ENCODE measurements at places on chromosomes 3 and 15.

GRCh38 chr3:119695480-119695879 is 7.3 kb upstream of the CFAP91 start:
- DNase-seq = no peak

- DNase-seq = no peak
Observed at GRCh38 chr3:57855281-57855680, 99.2 kb downstream of the SLMAP start.

DNA sequence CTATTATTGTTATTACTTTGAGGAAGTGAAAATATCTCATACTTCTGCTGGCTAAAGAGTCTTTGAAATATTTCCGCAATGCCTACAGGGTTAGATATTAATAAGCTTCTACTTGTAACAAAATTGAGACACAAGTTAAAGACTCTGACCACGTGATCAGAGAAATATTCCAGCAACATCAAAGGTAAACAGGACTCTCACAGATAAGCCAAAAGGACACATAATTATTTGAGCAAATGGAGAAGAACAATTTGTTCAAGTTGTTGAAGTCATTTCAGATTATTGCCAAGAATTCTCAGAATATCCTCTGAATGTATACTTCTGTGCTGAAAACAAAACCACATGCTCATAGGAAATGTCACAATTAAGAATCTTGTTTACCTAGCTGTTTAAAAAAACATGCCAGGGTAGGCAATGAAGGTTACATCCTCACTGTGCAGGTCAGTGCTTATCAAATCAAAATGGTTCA is 225.8 kb upstream of the ALCAM start:
- DNase-seq = no peak

DNA sequence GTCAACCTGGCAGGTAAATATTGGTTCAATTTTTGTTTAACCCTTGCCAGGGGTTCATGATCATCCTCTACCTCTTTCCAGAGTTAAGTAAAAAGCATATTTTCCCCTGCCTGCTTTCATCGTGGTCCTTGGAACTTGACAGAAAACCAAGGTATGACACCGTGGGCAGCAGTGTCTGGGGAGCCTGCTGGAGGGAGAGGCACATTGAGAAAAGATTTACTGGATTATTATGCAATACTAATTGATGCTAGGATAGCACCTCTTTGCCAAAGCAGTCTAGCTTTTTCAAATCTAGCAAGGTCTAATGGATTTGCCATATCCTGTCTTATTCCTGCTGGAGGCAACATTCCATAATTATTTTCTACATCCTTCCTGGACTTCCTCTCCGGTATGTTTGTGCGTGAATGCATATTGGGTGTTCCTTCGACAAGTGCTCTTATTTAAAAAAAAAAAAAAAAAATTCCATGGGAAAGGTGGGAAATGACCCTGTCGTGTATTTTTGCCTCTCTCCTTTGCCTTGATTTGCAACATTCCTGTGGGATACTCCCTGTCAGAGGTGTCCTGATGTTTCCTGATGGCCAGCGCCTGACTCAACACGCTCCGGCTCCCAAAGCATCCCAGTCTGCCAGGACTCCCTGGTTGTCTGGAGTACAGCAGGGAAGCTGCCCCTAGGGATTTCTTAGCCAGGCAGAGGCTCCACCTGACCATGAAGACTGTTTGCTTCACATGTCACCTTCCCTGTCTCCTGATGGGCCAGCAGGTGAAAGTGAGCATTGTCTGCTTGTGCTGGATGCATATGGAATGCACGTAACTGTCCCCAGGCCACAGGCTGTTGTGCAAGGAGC is 6.3 kb downstream of the BHLHE40 start:
- DNase-seq = no peak

GRCh38 chr3:58487140-58487886 is 4.6 kb upstream of the KCTD6 start:
- DNase-seq = no peak

- no peak for DNase-seq
Observed at GRCh38 chr15:62618432-62618831, 424.1 kb upstream of the TPM1 start.

- DNase-seq = no peak
Observed at GRCh38 chr15:82871358-82871757, 61.9 kb downstream of the WHAMM start.

DNA sequence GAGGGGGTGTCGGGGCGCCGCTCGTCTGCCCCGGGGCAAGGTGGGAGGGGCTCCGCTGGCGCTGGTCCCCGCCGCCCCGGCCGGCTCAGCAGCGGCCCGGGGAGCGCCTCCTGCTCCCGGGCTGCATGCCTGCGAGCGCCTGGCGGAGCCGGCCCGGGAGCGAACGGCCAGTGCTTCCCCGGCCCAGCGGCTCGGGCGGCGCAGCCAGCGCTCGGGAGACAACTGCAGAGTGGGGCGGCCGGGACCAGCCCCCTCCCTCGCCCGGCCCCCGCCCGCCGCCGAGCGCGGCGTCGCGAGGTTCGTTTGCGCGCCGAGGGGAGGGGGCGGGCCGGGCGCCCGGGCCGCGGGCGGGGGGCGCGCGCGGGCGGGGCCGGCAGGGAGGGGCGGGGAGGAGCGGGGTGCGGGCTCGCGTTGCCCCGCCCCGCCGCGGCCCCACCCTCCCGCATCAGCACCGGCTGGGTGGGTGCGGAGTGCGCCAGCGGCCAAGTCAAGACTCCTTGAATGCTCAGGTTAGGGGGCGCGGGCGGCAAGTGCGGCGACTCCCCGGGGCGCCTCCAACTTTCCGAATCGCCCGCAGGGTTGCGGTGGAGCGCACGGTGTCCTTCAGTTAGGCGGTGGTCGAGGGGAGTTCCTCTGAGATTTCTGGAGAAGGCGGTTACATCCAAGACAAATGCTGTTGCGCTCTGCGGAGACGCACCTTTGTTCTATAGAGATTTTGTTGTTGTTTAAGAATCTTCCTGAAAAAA is at the start of gene RGMA:
Gene RGMA (minus strand): TSS at position 231 of the 746 bp plus-strand sequence. CDS start 279 bp downstream, outside the sequence.
- DNase-seq = peak; percentile 19

DNA sequence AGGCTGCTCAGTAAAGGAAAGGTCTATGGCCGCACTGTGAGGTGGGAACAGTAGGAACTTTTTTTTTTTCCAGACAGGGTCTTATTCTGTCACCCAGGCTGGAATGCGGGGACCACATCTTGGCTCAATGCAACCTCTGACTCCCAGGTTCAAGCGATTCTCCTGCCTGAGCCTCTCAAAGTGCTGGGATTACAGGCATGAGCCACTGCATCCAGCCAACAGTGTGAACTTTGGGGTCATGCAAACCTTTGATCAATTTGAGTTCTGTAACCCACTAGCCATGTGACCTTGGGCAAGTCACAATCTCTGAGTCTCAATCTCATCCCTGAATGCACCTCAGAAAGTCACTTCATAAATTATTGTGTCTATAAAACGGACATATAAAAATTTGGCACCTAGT is 286.8 kb upstream of the CTNNB1 start:
- DNase-seq = no peak

DNA sequence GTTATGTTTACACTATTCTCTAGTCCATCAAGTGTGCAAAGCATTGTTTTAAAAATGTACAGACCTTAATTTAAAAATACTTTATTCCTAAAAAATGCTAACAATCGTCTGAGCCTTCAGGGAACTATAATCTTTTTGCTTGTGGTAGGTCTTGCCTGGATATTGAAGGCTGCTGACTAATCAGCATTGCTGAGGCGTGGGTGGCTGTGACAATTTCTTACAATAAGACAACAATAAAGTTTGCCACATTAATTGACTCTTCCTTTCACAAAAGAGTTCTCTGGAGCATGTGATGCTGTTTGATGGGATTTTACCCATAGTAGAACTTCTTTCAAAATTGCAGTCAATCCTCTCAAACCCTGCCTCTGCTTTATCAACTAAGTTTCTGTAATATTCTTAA is 384.0 kb upstream of the TGFBR2 start:
- no peak for DNase-seq

- DNase-seq = no peak
Observed at GRCh38 chr3:13479332-13479581, 849 bp upstream of the HDAC11 start.

- DNase-seq = no peak
Observed at GRCh38 chr15:95557226-95558046, 773.1 kb upstream of the NR2F2 start.

DNA sequence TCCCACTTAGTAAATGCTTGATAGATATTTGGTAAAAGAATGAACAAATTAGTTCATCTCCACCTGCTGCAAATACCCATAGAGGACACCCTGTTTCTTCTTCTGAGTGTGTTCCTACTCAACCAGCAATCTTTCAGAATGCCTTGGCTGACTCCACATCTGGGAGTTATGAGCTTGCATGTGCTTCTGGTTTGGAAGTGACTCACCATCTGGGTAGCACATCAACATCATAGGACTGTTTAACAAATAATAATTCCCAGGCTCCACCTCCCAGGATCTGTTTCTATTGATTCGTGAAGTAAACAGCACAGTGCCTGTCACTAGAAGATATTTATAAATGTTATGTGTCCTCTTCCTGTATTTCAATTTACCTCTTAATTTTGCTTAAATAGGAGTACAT is 580.1 kb downstream of the ROBO2 start:
- DNase-seq = no peak

DNA sequence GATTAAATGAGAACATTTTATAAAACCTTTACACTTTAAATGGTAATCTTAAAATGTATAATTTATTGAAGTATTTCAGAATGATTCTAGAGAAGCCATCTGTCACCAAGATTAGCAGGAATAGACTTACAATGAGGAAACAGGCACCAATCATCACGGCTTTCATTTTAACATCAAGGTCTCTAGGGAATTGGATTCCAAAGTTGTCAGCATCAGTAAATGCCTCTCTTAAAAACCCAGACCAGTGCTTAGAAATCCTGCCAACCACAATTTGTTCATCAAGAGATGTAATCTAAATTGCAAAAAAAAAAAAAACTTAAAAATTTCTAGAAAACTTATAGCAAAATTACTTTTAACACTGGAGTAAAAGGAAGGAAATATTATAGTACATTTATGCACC is 20.3 kb downstream of the PLSCR2 start:
- no peak for DNase-seq

DNA sequence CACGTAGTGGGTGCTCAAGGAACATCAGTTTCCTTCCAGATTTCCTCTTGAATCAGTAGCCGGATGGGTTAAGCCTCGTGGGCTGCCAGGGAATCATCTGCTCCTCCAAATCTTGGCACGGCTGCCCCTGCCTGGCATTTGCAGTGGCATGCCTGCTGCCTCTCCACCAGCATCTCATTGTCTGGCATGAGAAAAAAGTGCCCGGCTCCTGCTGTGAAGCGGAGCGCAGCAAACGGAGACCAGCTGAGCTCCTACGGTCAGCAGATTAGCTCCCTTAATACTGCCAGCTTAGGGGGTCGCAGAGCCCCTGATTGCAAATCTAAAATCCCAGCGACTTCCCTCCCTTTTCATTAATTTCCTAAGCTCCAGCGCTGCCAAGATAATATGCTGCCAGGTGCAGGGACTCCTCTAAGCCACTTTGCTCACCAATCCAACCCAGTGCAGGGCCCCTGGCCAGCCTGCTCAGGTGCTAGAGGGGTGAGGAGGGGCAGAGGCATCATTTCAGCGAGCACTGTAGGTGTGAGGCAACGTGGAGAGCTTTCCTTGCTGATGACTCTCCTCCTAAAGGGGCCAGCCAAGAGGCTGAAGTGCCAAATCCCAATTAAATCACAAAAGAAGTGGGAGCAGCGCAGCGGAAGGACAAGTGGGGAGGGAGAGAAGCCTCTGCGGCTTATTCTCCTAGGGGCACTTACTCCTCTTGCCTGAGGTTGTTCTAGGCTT is 49.6 kb upstream of the ST8SIA2 start:
- DNase-seq = no peak

DNA sequence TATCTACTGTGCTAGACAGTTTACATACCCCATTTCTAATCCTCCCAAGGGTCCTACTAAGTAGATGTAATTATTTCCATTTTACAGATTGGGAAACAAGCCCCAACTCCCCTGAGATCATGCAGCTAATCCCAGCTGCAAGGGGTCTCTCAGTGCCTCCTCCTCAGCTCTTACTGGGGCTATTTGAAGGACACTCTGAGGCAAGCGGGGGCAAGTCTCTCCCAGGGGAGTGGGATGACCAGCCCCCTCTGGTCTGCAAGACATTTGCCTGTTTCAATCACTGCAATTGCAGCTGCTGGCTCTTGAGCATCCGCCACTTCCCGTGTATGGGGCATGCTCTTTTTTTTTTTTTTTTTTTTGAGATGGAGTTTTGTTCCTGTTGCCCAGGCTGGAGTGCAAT is 11.4 kb downstream of the LAMP3 start:
- DNase-seq = no peak

GRCh38 chr15:99098991-99099390 is 5.9 kb upstream of the SYNM start:
- DNase-seq = no peak

GRCh38 chr15:99123713-99124451 is 19.0 kb downstream of the SYNM start:
- peak; percentile 76 for DNase-seq

DNA sequence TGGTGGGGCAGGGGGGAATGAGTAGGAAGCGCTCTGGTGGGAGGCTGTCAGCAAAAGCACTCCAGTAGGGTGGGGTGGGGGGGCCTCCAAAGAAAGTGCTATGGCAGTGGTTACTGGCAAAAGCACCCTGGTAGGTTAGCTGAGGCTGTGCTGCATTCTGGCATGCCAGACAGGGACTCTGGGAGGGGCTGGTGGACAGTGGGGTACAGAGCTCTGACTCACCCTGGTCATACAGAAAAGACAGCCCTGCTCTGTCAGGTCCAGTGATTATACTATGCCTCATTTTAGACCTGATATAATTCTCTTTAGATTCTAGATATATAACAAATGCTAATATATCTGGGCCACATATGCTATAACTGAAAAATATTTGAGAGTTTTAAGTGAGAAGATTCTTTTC is 82.8 kb upstream of the CPNE4 start:
- DNase-seq = no peak

DNA sequence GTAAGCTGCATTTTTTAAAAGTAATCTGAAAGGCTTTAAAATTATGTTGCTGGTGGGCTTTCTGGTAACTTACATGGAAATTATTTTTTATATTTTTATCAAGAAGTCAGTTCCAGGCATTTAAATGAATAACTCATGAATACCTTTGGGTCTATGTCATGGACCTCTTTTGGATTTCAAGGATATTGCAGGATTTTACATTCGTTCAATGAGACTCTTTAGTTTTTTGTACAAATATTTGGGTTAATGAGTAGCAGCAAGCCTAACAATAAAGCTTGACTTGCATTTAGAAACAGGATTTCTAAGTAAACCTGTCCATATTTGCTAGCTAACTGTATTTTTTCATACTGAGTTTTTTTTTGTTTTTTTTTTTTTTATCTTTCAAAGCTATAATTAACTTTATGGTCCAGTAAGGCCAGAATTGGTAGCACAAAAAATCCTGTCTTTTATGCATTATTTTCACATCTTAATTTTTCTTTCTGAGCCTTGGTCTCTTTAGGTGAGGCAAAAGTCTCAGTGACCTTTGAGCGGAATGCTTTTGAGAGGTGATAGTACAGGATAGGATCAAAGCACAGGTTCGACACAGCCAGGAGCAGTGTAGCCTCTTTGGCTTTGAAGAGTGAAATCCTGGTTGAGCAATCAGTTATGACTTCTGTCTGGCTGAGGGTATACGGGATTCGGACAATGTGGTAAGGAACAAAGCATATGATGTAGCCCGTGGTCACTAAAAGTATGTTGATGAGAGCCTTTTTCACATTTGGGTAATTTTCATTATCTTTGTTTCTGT is 4.8 kb downstream of the GPR171 start:
- no peak for DNase-seq
